Dermis lymphatic vessel endothelial cell (primary cell): ENCODE measurements at places on chromosomes 5 and 9. TPM values are rescaled to one million over a fixed set of nuclear protein-coding genes. Genes with fewer than 3 reads are reported as not detected.

Gene ABL1
- total RNA-seq, result 17.8 and 29.1 TPM in 2 replicates

Gene PRRC1
- total RNA-seq, result 33.9 and 36.2 TPM in 2 replicates

Gene ARID3C
- total RNA-seq, result under 0.01 and 0.09 TPM in 2 replicates

Gene ENTREP1
- 7.6 and 8.0 TPM in 2 replicates for total RNA-seq

Gene SLC6A7
- not detected in 2 replicates for total RNA-seq

Gene CANX
- 897 and 1,028 TPM in 2 replicates for total RNA-seq

Gene FOXE1
- total RNA-seq, result not detected in 2 replicates

Gene GAPT
- total RNA-seq, result not detected in 2 replicates

Gene AGGF1
- total RNA-seq, result 19.5 and 24.3 TPM in 2 replicates

Gene DBN1
- total RNA-seq, result 91.8 and 130 TPM in 2 replicates

Gene ANKRD34B
- total RNA-seq, result under 0.01 TPM in 1 of 2 replicates, not detected in the other

Gene ABO
- 0.43 TPM in 2 replicates for total RNA-seq

Gene CDX1
- total RNA-seq, result under 0.01 TPM in 1 of 2 replicates, not detected in the other

Gene TRIM7
- total RNA-seq, result 1.7 and 1.8 TPM in 2 replicates

Gene SARDH
- total RNA-seq, result under 0.01 and 0.11 TPM in 2 replicates

Gene PCDHGC4
- total RNA-seq, result 0.65 and 0.95 TPM in 2 replicates

Gene LAMC3
- 0.22 and 1.5 TPM in 2 replicates for total RNA-seq

Gene PAPPA
- 0.09 and 0.22 TPM in 2 replicates for total RNA-seq
